ENCODE measurements at places on chromosomes 3 and 15.

DNA sequence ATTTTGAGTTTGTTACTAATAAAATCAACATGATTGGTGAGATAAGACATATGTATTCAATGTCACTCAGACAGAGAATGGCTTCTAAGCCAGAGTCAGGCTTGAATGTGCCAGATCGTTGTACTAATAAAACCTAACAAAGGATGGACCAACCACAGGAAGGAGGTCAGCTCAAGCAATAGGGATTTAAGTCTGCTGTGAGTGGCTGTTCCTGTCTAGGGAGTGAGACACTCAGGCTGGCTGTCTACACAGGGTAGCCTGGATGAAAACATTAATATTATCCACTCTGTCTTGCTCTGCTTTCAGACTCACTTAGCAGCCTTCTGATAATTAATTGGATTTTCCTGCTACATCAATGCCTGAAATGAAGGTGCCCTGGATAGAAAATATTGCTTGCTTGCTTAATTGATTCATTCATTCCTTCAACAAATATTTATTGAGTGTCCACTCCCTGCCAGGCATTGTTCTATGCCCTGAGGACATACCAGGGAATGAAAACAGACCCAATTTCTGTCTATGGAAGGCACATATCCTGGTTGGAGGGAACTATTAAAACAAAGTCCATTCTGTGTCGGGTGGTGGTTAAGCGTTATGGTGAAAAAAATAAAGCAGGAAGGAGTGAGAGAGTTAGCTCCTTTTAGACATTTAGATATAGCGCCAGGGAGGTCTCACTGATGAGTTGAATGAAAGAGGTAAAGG is 239.4 kb downstream of the CHST2 start:
- no peak for DNase-seq

DNA sequence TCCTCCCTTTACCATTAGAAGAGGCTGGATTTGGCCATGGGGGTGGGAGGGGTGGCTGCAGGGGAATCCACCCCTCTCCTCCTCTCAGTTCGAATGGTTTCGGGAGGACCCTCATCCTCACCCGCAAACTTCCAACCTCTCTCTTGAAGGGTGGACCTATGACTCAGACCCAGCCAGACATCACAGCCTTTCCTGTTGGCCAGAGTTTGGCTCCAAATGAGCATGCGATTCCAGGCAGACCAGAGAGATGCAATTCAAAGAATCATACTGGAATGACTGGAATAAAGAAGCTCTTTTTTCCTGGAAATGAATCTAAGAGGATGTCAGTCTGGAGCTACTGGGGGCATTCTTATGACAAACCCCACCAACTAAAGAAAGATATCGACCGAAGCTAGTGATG is 516.7 kb upstream of the MDFIC2 start:
- DNase-seq = peak; percentile 90

- DNase-seq = no peak
Observed at GRCh38 chr3:170497207-170498095, 78.8 kb downstream of the CLDN11 start.

GRCh38 chr3:46566040-46566641 is at the start of gene LRRC2:
LRRC2 (minus strand) TSS chr3:46566302; CDS start chr3:46551591, 14,711 bp downstream.
- peak; percentile 71 for DNase-seq

All from fibroblast of upper back skin (primary cell).